Fibroblast of skin of scalp (primary cell): ENCODE measurements at places on chromosomes 7 and 10.

DNA sequence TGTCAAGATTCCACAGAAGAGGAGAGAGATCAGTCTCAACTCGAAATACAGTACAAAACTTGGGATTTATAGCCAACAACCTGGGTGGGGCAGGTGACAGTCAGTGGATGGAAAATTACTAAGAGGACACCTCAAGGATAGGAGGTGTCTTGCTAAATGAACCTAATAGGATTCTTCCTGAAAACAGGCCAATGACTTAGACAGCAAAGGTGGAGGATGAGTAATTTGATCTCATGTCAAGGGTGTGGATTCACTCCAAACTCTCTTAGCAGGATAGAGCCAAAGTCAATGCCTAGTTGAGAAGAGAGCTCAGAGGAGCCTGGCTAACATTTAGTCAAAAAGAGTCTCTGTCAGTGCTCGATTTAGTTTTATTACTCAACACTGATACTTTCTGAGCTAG is 106.7 kb upstream of the INSYN2A start:
- no peak for DNase-seq

DNA sequence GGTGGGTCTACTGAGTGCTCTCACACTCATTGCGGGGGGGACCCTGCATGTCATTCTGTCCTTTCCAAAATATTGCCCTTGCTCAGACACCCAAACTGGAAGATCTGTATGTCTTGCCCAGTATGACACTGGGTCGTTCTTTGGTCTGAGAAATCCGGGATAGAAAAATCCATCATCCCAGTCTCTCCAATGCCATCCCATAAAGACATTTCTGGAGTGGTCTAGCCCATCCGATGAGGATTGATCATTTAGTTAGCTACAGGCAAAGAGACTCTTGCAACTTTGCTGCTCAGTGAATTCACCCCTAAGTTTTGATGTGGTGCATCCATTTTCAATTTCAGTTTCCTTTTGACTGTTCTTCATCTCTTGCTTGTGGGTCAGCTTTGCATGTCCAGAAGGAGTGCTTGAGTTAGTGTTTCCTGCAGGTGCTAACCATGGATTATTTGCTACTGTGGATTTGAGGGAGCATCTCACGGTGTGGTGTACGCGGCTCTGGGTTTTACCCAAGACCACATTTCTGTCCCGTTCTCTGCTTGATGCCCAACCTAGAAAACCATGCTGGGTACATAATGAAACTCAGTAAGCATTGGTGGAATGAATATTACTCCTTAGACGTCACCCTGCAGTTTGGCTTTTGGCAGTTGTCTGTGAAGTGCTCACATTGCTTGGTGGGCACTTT is 247.0 kb upstream of the MKI67 start:
- DNase-seq: no peak

DNA sequence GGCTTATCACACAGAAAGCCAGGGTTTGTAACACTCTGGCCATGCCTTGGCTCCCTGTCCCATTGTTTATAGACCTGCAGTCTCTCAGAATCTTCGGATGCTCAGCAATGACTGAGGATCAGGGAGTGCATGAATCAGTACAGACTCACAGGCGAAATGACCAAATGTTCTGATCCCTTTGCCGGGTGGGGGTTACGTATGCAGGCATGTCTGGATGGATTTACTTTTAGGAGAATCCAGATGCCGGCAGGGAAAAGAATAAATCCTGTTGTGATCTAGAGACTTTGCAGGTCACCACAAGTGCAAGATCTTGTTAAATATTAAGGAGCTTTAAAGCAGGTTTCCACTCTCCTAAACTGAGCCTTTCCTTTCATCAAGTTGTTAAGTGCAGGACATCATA is 149.5 kb downstream of the SFMBT2 start:
- DNase-seq: no peak

GRCh38 chr10:97923057-97923456 is 73.4 kb downstream of the GOLGA7B start:
- DNase-seq: no peak

GRCh38 chr10:51327432-51327831 is 253.1 kb downstream of the PRKG1 start:
- DNase-seq: no peak

GRCh38 chr10:89278034-89278535 is 23.8 kb upstream of the IFIT2 start:
- peak; percentile 98 for DNase-seq

- DNase-seq: no peak
Measured at GRCh38 chr10:45053569-45054100, 52.9 kb downstream of the ZNF22 start.

DNA sequence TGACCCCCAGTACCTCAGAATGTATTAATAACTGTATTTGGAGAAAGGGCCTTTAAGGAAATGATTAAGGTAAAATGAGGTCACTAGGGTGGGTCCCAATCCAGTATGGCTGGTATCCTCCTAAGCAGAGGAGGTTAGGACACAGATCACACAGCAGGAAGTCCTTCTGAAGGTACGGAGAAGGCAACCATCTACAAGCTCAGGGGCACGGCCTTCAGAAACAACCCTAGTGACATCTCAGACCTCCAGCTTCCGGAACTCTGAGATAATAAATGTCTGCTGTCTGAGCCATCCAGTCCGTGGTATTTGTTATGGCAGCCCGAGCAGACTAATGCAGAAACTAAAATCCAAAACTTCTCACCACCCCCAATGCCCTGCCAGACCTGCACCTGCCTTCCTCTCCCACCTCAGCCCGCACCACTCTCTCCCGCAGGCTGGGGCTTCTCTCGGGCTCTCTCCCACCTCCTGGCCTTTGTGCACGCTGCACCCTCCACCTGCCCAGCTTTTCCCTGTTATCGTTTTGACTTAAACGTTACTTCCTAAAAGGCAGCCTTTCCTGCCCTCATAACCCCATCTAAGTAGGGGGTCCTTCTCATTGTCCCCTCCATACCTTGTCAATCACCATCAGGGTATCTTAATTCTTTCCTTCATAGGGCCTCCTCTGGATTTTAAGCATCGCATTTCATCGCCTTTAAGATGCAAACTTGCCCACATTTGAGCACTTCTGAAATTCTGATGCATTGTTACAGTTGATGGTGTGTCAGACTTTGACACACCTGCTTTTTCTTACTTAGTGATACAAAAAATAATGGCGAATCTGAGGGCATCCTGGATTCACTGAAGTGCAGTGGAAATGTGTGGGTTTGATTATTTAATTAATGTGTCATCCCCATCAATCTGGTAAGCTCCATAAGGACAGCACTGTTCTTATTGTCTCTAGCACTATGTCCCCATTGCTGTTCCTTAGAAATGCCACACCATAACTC is 32.2 kb upstream of the AQP1 start:
- DNase-seq: no peak

- DNase-seq: peak; percentile 36
Measured at GRCh38 chr10:93821051-93821772, 63.5 kb downstream of the LGI1 start.

GRCh38 chr10:77002872-77003271 is 634.7 kb downstream of the KCNMA1 start:
- peak; percentile 20 for DNase-seq

DNA sequence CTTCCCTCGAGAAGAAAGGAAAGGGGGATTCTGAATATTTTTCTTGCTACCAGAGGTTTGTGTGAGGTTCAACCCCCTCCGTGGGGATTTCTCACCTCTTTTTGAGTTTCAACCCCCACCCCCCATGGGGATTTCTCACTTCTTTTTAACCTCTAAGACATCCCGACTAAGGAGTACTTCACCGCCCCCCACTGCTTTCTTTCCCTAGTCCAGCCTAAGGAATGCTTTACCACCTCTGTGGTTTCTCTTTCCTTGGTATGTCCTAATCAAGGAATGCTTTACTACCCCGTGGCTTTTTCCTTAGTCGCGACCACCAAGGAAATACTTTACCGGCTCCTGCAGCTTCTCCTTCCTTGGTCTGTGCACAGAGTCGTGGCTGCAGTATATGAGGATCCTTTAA is 149.4 kb downstream of the LYZL1 start:
- DNase-seq: peak; percentile 47

DNA sequence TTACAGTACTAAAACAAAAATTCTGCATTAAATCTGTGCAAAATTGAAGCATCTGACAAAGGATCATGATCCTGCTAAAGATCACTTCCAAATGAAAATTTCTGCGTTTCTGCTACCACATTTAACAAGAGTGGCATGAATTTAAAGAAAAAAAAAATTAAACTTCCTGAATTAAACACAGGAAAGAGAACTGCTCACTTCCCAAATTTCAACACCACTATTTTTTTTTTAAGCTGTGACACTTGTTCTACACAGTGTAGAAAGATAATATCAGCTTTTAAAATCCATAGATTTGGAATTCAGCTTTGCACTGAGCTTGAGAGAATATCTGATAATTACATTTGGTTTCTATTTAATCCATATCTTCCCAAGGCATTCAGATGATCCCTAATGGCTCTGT is 73.6 kb downstream of the EPC1 start:
- no peak for DNase-seq

DNA sequence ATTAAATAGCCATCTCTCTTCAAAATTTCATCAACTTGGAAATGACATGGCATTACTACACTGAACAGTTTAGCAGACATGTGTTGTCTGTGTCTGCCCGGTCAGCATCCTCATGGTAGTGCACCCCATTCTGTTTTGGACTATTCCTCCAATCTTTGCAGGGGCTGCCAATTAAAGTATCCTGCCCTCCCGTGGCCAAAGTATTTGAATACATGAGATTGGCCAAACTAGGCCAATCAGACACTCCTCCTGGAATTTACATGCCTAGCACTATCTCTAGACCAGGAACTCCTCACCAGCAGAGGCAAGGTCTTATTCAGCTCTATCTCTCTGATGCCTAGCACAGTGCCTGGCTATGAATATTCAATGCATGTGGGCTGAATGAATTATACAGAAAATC is 4.4 kb downstream of the SHTN1 start:
- no peak for DNase-seq

DNA sequence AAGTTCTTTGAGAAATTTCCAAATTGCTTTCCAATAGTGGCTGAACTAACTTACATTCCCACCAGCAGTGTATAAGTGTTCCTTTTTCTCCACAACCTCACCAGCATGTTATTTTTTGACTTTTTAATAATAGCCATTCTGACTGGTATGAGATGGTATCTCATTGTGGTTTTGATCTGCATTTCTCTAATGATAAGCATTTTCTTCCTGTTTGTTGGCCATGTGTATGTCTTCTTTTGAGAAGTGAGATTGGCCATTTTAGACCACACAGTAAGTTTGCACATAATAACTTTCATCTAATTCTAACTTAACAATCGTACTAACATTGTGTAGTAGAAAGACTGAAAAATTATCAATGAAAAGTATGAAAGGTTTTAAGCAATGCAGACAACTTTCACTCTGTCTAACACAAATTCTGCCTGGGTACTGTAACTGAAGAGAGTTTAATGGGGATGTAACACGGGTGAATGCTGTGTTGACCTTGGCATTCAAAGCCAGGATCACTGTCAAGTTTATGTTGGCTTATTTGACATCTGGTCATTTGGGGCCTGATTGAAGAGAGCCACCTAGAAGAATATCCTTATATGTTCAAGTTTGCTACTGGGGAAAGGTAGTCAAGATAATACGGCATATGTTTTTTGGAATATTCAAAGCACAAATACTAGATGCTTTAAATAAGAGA is 50.4 kb downstream of the FAM171A1 start:
- DNase-seq: peak; percentile 41

GRCh38 chr7:40156988-40157387 is 22.2 kb downstream of the SUGCT start:
- no peak for DNase-seq

DNA sequence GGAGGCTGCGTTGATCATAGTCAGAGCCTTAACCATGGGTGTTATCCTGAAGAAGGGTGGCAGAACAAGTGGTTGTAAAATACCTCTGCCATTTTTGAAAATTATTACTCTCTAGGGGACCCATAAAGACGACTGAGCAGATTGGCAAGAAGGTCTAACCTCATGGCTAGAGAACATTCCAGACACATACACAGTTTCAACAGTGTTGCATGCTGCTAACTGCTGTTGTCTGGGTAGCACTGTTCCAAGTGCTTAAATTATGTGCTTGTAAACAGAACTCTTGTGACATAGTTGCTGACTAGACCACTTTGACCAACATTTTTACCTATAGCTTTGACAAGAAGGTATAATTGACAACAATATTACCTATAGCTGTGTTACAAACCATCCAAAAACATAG is 46.1 kb upstream of the FOXP2 start:
- DNase-seq: no peak

DNA sequence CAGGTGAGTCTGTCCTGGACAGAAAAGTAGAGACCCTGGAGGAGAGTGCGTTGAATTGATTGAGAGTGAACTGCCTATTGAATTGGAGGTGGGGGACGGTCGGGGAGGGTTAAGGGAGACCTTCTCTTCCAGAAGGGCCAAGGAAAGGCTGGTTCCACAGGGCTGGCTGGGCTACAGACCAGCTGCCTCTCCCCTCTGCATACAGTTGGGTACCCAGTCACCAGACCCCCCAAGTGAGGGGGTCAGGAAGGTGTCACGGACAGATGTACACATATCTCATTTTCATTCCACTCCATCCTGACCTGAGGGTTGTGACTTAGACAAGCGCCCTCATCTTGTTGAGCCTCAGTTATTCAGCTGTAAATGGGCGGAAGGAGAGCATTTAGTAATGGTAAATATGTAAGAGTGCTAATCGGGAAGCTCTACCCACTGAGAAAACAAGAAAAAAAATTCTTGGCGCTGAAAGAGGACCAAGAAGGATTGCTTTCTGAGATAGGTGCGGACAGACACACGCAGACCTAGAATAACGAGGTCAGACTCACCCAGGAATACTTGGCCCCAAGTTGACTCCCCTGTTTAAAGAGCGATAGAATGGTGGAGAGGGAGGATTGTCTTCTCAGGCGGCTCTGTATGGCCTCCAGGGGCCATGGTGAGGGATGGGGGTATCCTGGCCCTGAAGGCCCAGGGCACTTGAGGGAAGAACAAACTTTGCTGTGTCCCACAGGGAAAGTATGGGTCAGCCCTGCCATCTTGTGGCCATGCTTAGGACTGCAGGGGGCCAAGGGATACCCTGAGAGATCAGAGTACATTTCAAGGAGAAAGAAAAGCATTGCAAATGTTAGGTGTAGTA is 7.2 kb upstream of the MBL2 start:
- DNase-seq: peak; percentile 64

GRCh38 chr7:7051206-7051877 is 131.0 kb upstream of the C1GALT1 start:
- DNase-seq: no peak

DNA sequence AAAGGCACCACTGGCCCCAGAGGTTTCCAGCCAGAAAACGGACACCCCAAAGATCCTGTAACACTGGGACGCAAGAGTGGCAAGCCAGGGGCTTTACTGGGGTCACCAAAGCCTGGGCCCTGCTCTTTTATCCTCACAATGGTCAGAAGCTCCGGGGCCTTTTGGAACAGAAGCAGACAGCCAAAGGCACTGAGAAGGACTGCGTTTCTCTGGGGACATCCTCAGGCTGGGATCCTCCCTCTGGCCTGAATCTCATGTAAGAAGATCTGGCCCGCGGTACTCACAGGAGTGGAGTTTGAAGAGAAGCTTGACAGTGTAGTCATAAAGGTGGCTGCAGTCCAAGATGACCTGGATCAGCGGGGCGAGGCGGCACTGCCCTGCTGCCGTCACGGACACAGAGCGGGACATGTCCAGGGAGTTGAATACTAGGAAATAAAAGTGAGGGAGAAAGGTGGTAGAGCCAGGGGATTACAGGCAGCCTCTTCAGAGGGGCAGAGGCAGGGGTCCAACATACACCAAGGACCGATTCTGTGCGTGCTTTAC is 81.4 kb downstream of the SPDYE5 start:
- DNase-seq: no peak
